PC-9 (cell line): ENCODE measurements at places on chromosomes 2 and 18. TPM values are rescaled to one million over a fixed set of nuclear protein-coding genes. Genes with fewer than 3 reads are reported as not detected.

The CELF4 gene
- total RNA-seq: 1.2 and 1.9 TPM in 2 replicates

- DNase-seq: no peak
Measured at GRCh38 chr2:30184035-30184434, 37.2 kb downstream of the YPEL5 start.

The FLACC1 gene
- total RNA-seq: 0.75 and 0.87 TPM in 2 replicates

The AOX1 gene
- total RNA-seq: 4.1 and 5.1 TPM in 2 replicates

GRCh38 chr2:219597552-219598307, at the start of gene STK11IP:
Gene STK11IP (plus strand): TSS chr2:219597857. CDS start chr2:219598120, 263 bp downstream.
- DNase-seq: peak; percentile 95

GRCh38 chr2:162091325-162092007, 17.5 kb upstream of the DPP4 start:
- no peak for DNase-seq

The ACADL gene
- 0.20 and 0.24 TPM in 2 replicates for total RNA-seq

DNA sequence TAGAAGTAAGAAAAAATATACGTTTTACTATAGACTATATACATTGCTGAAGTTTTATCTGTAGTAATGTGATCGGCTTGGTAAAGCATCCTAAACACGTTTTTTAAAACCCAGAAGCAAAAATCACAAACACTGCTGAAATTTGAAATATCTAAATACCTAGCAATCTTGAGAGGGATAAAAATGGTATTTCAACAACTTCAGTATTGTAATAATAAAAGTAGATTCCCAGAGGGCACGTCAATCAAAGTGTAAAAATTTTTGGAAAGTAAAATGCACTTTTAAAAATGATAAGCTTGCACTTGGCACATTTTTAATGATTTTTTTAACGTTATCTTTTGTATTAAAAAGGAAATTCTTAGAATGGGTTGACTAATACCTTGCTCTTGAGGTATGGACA, 1.6 kb downstream of the ZC3H6 start:
- DNase-seq: no peak

GRCh38 chr2:226478109-226478809, 321.4 kb downstream of the IRS1 start:
- DNase-seq: peak; percentile 48

- DNase-seq: no peak
Measured at GRCh38 chr2:85854166-85854509, 34.7 kb downstream of the ST3GAL5 start.

DNA sequence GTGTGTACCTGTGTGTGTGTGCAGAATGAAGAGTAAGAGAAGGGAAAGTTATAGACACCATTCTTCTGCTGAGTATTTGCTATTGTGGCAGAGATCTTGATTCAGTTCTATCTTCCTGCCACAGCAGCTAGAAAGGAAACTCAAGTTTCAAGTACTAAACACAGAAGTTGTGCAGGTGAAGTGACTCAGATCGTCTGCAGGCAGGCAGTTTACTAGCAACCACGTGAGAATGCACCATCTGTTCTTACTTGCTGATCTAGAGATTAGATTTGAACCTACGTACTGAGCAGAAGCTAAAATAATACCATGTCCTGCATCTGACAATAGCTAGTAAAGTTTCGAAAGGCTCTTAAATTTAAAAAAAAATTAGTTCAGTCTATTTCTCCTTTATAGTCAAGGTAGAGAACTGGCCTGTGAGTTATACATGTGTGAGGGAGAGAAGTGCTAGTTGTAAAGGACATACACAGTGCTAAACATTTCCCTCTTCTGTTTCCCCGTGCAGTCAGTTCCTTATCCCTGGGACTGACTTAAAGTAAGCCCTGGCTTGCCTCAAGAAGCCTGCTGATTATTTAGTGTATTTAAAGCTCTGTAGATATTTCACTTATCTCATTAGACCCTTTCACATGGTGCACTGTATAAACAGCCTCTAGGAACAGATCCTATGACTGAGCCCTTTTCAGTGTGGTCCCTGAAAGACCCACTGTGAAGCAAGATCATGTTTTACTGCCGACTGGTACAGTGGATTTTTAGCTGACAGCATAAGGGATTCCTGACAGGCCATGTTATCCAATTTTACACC, 45.0 kb downstream of the SLC38A11 start:
- peak; percentile 18 for DNase-seq

The DSG3 gene
- total RNA-seq: 0.10 and 0.13 TPM in 2 replicates
